ENCODE measurements at places on chromosomes 1 and 21. TPM values are rescaled to one million over a fixed set of nuclear protein-coding genes. Genes with fewer than 3 reads are reported as not detected.

DNA sequence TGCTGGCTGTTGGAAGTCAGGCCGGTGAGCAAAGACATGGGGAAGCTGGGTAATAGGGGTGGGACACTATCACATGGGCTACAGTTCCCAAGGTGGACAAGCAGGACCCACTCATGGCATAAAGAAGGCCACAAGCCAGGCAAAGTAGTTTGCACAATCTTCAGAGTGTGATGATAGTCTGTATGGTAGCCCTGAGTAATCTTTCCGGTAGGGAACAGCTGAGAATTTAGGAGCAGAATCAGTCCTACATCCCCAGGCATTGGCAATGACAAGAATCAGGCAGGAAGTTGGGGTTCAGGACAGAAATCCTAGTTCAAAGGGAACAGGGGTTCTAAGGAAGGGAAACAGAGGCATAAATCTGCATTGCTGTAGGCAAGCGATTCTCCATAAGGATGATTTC lies 23.9 kb upstream of the SPATA6 start:
- no peak for DNase-seq

GRCh38 chr1:212070720-212071302 lies 35.3 kb downstream of the DTL start:
- no peak for DNase-seq

DNA sequence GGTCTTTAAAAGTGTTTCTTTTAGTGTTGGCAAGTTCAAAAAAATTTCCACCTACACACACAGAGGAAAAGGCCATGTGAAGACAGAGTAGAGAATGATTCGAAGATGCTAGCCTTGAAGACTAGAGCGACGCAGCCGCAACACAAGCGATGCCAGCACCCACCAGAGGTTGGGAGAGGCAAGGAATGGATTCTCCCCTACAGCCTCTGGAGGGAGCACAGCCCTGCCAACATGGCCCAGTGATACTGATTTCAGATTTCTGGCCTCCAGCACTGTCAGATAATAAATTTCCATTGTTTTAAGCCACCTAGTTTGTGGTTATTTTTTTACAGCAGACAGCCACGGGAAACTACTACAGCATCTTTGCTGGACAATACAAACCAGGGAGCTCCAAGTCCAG lies 6.9 kb upstream of the ADAR start:
- DNase-seq, result no peak

- DNase-seq, result peak; percentile 40
Observed at GRCh38 chr1:154753426-154753825, 116.7 kb downstream of the KCNN3 start.

DNA sequence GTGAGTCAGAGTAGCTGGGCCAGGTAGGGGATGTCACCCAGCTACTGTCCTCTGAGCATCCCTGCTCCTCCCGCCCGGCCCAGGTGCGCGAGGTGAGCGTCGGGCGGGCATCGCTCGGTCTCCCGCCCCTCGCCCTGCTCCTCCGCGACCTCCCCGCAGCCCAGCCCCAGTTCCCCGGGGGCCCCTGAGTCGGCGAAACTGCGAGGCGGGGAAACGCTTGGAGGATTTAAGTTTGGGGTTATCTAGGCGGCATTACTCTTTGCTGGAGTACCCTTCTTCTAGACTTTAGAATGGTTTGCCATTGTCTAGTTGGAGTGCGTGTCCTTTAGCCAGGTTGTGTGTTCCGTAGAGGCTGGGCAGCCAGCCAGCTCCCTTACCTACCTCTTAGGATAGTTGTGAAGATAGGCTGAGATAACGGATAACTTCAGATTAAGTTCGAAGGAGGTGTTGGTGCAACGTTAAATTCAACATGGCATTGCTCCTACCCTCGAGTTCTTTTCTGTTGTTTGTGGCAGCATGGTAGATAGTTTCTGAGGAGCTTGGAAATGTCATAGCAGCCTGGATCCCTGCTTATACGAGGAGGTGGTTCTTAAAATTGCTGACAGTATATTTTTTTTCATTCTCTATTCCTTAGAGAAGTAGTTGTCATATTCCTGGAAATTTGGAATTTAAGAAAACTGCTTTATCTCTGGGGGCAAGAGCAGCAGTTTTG lies 697 bp downstream of the AGO3 start:
- DNase-seq, result no peak

Gene RGS8
- not detected for total RNA-seq

Gene SLFNL1
- 0.14 TPM for total RNA-seq
